Activated naive CD8-positive, alpha-beta T cell treated with anti-CD3 and anti-CD28 coated beads for 36 hours (primary cell): ENCODE measurements at places on chromosomes 12 and 14. TPM values are rescaled to one million over a fixed set of nuclear protein-coding genes. Genes with fewer than 3 reads are reported as not detected.
A peak's percentile ranks its signal among the peaks of the same experiment; 100 is the strongest.

- DNase-seq = no peak
Measured at GRCh38 chr12:113587720-113588119, 116.0 kb upstream of the LHX5 start.

DNA sequence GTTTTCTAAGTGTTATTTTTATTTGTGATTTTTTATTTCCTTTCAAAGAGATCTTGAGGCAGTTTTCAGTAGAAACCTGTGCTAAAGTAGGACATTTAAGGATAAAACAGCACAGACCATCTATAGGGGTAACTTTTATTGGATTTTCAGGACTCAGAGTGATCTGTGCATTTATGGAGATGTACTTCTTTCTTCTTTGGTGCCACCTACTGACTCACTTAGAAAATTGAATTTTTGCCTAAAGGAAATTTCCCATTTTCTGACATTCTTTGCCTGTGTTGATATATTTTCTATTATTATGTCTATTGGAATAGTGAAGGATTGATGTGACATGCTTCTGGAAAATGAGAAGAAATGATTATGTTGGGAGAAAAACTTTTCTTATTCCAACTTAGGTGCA, 113.0 kb downstream of the UNC79 start:
- H3K27me3 ChIP-seq = peaks cover 37% of the 10 kb centered on the region
- no peak overlapping the region for H3K27ac ChIP-seq
- no peak for DNase-seq
- peaks cover 2% of the 10 kb centered on the region for H3K4me1 ChIP-seq

Gene SLC10A1
- not detected for total RNA-seq

- no peaks in the 10 kb centered on the region for H3K36me3 ChIP-seq
- no peaks in the 10 kb centered on the region for H3K4me1 ChIP-seq
- H3K27me3 ChIP-seq = peaks cover 18% of the 10 kb centered on the region
- H3K27ac ChIP-seq = no peak overlapping the region
- DNase-seq = no peak
- H3K4me3 ChIP-seq = no peak overlapping the region
Measured at GRCh38 chr14:61227884-61228591, 53.1 kb downstream of the TMEM30B start.

Gene DTX1
- 1.1 TPM for total RNA-seq

GRCh38 chr12:93373961-93374656, 3.6 kb upstream of the NUDT4 start:
- DNase-seq = no peak
- no peaks in the 10 kb centered on the region for H3K27me3 ChIP-seq
- peaks cover 18% of the 10 kb centered on the region for H3K4me1 ChIP-seq
- H3K36me3 ChIP-seq = peaks cover 5% of the 10 kb centered on the region
- no peak overlapping the region for H3K27ac ChIP-seq

- no peaks in the 10 kb centered on the region for H3K36me3 ChIP-seq
- no peaks in the 10 kb centered on the region for H3K27me3 ChIP-seq
- DNase-seq = no peak
- no peak overlapping the region for H3K27ac ChIP-seq
Measured at GRCh38 chr14:68630081-68630571, 162.7 kb downstream of the ZFP36L1 start.

- H3K4me1 ChIP-seq = no peaks in the 10 kb centered on the region
- H3K27me3 ChIP-seq = peaks cover 39% of the 10 kb centered on the region
- H3K4me3 ChIP-seq = no peak overlapping the region
- H3K27ac ChIP-seq = no peak overlapping the region
- no peaks in the 10 kb centered on the region for H3K36me3 ChIP-seq
Measured at GRCh38 chr12:102461501-102461900, 18.9 kb downstream of the IGF1 start.

DNA sequence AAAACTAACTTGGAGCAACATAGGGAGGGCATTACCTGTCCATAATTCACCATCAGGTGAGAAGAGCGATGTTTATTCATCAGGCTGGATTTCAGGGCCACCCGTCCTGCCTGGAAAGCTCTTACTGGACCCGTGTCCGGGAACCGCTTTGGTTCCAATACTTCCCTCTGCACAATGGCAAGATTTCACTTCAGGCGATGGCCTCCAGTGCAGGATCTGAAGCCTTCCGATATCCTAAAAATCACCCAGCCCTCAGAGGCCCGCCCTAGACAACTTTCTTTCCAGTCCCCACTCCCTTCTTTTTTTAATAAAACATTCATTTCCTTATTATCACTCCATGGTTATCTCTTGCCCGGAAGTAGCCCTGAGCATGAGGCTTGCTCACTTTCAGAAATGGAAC, 92.5 kb downstream of the BCL11B start:
- H3K4me3 ChIP-seq = peak overlapping the region; percentile 27
- peak overlapping the region; percentile 95 for H3K27ac ChIP-seq
- peaks cover 61% of the 10 kb centered on the region for H3K36me3 ChIP-seq

Gene NGB
- not detected for total RNA-seq

DNA sequence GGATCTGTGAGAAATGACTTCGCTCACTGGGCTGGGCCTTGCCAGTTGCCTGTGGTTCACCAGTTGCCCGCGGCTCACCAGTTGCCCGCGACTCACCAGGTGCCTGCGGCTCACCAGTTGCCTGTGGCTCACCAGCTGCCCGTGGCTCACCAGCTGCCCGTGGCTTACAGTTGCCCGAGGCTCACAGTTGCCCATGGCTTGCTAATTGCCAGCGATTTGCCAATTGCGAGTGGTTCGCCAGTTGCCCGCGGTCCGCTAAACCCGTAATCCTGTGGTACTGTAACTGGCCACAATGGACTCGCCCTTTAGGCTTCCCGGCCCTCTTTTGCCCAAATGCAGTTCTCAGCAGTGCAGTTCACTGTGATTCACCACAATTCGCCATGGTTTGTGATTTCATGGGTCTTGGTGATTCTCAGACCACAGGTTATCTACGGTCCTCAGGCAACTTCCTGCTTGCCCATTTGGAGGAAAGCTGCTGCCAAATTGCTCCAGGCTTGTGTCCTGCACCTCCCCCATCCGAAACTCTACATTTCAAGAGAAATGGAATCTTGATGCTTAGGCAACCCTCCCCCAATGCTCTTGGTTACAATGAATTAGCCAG, 15.0 kb upstream of the MEG3 start:
- H3K36me3 ChIP-seq = no peaks in the 10 kb centered on the region
- H3K4me3 ChIP-seq = no peak overlapping the region
- no peak for DNase-seq
- H3K27ac ChIP-seq = no peak overlapping the region

Gene KRT6C
- total RNA-seq = not detected
